Hematopoietic multipotent progenitor cell treated with erythropoietin and hydrocortisone succinate and interleukin-3 and kit ligand, for 6 days (in vitro differentiated cells): ENCODE measurements at places on chromosomes 6 and 20.

- DNase-seq = no peak
Observed at GRCh38 chr6:30776390-30777154, 32.2 kb upstream of the IER3 start.

GRCh38 chr20:37267667-37268313, 6.2 kb upstream of the GHRH start:
- no peak for DNase-seq

- no peak for DNase-seq
Observed at GRCh38 chr6:164167873-164168405, 753.4 kb downstream of the QKI start.

- DNase-seq = no peak
Observed at GRCh38 chr6:34630040-34630439, 66.5 kb downstream of the ILRUN start.

GRCh38 chr6:64376394-64376793, 740.8 kb downstream of the PHF3 start:
- DNase-seq = no peak

DNA sequence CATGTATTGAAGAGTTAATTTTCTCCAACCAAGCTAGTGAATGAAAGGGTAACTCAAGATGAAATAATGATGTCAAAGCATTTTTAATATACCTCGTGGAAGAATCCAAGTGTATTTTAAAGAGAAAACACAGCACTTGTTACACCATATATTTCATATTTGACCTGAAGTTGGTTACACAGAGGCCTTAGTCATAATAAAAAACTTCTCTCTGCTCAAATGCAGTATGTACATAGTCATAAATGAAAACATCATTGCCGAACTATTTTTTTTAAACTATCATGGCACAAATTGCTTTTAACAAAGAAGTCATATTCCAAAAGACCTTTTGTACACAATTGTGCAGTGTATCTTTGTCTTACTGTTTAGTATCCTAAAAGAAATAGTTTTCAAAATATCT, 43.0 kb downstream of the BACH2 start:
- no peak for DNase-seq

DNA sequence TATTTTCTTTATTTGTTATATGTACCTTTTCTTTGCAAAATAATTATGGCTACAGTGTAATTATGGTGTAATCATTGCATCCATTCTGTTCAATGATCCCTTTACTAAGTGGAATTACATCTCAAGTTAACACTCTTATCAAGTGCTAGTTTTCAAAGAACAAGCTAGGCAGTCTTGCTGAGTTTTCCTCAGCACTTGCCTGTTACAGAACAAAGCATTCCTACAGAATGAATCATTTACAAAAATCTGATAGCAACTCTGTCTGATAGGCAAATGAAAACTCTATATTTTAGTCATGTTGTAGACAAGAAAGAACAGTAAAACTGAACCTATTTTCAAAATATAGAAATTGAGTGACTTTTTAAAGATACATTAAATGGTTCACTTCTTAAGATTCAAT, 109.8 kb upstream of the POU3F2 start:
- no peak for DNase-seq

DNA sequence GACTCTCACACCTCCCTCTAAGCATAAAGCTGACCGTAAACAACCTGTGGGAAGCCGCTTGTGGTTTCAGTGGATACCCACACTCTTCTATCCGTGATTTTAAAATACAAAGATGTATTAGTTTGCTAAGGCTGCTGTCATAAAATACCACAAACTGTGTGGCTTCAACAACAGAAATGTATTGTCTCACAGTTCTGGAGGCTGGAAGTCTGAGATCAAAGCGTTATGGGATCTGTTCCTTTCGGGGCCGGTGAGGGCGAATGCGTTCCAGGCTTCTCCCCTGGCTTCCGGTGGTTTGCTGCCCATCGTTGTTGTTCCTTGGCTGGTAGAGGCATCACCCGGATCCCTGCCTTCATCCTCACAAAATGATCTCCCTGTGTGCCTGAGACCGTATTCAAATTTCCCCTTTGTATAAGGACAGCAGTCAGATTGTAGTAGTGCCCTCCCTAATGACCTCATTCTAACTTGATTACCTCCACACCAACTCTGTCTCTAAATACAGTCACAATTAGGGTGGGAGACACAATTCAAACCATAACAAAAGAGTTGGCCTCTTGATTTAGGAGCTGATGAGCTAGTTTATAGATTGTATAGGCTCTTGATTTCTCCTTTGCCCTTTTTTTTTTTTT, 210.6 kb upstream of the SOX4 start:
- DNase-seq = no peak

- DNase-seq = peak; percentile 31
Observed at GRCh38 chr20:62305149-62305764, 2.5 kb downstream of the ADRM1 start.

DNA sequence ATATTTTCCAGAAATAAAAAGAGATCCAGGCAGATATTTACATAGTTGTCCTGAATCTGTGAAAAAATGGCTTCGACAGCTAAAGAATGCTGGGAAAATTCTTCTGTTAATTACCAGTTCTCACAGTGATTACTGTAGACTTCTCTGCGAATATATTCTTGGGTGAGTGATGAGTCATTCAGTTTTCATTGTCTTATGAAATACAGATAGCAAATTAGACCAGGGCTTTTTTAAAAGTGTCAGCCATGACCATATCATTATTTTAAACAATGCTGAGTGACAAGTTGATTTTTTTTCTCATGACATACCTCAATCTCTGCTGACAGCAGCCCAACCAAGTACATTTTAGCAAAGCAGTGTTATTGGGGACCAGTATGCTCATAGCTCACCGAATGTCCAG, 32.8 kb downstream of the TSPYL4 start:
- DNase-seq = no peak

DNA sequence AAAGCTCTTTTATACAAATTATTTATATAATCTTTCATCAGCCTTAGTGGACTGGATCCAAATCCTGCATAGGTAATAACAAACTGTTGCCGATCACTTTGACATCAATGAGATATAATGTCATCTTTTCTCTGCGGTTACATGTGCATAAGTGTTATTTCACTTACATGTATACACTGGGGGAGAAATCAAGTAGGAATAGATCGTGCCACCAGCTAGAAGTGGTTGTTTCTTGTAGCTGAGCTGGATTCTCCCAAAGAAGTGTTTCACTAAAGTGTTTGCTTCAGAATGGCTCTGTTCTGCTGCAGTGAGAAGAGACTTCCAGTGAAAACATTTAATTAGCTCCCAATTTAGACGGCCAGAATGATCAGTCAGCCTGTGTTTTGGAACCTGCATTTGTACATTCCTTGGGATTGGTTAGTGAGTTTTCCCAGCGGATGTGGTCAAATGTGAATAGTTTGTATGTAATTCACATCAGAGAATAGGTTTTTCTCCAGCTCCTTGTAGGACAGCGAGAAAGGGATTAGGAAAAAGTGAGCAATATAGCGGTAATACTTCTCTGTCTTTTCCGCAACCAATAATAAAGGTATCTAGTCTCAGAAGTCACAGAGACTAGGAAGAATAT, 163.1 kb upstream of the CCN2 start:
- DNase-seq = no peak

- DNase-seq = no peak
Observed at GRCh38 chr6:43782764-43783513, 12.9 kb downstream of the VEGFA start.

DNA sequence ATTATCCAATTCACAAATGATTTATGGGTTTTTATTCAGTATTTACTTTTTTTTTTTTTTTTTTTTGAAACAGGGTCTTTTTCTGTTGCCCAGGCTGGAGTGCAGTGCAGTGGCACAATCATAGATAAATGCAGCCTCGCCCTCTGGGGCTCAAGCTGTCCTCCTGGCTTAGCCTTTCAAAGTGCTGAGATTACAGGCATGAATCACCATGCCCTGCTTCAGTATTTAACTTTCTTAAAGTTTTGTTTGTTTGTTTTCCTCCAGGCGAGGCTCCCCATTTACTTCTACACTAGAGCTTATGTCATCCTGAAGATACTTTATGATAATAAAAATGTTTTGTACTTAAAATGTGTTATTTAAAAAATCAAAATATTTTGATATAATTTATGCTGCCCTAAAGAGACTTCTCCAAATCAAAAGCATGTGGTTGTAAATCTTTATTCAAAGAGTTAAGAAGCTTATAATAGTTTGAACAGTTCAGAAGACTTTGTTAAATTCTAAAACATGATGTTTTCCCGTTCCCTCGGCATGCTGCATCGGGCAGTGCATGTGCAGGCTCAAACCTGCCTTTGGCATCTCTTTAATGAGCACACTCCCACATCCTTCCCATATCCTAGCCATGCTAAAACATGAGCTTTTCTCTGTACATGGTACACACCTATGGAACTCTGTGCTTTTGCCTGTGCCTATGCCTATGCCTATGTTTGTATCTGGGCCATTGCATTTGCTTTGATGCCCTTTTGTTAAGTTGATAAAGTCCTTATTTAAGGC, 11.0 kb downstream of the SMPDL3A start:
- no peak for DNase-seq

DNA sequence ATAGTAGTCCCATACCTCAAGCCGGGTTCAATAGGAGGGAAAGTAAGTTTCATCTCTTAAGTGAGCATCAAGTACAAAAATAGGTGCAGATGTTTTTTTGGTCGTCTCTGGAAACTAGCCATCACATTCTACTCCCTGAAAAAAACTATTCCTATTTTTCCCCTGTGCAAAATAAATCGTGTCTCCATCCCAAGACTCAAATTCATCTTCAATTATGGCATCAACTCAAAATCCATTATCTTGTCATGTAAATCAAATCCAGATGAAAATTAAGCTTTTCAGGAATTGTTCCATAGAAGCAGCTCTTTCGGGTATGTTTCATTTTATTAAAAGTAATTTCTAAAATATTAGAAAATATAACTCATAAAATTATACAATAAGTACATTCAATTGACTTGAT, 1368.4 kb downstream of the GRIK2 start:
- DNase-seq = no peak

GRCh38 chr20:23139524-23139923, 53.4 kb upstream of the CD93 start:
- DNase-seq = no peak

GRCh38 chr6:44624936-44625573, 237.5 kb downstream of the CDC5L start:
- no peak for DNase-seq

GRCh38 chr20:15991279-15991678, 582.0 kb downstream of the KIF16B start:
- DNase-seq = no peak

- DNase-seq = no peak
Observed at GRCh38 chr6:71887744-71888230, 1.4 kb downstream of the RIMS1 start.

DNA sequence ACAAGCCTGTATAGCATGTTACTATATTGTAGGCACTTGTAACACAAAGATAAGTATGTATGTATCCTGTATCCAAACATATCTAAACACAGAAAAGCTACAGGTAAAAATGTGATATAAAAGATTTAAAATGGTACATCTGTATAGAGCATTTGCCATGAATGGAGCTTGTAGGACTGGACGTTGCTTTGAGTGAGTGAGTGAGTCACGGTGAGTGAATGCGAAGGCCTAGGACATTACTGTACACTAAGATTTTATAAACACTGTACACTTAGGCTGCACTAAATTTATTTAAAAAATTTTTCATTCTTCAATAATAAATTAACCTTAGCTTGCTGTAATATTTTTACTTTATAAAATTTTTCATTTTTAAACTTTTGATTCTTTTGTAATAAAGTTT, 136.9 kb downstream of the NKAIN2 start:
- no peak for DNase-seq

- DNase-seq = no peak
Observed at GRCh38 chr20:63009988-63010769, 3.4 kb upstream of the BHLHE23 start.

DNA sequence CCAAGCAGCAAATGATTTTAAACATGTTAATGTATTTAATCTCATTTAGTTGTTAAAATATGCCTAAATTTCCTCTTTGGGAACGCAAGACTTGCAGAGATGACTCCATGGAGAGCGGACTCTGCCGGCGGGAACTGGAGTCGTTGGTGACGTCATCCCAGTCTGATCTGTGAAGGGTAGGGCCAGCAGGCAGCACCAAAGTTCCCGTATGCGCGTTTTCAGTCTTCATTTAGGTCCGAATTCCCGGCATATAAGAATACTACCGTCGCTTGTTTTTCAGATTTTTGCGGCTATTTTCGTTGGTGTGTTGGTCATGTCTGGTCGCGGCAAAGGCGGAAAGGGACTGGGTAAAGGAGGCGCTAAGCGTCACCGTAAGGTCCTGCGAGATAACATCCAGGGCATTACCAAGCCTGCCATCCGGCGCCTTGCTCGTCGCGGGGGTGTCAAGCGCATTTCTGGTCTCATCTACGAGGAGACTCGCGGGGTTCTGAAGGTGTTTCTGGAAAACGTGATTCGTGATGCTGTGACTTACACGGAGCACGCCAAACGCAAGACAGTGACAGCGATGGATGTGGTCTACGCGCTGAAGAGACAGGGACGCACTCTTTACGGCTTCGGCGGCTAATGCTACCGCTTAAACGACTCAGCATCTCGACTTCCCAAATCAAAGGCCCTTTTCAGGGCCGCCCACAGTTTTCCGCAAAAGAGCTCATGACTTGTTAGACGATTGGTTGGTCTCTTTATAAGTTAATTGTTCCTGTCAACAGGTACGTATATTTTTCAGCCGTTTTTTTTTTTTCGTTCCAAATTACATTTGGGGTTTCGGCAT, 117.3 kb downstream of the HFE start:
- DNase-seq = peak; percentile 99

- DNase-seq = peak; percentile 75
Observed at GRCh38 chr6:35487658-35488516, 9.0 kb downstream of the TEAD3 start.

DNA sequence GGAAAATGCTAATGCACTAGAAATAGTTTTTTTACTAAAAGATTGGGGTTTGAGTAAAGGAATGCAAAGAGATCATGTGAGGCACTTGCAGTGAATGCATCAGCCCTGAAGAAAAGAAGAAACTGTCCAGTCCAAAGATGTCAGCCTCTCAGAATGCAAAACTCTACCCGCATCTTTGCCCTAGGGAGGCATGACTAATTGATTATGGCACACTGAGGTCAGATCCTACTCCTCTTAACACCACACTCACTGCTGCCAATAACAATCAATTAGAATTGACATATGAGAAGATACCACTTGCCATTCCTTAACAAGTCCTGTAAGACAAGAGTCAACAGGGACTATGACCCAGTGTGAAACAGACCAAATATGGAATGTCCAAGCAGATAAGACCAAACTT, 262.3 kb upstream of the PLN start:
- DNase-seq = no peak

DNA sequence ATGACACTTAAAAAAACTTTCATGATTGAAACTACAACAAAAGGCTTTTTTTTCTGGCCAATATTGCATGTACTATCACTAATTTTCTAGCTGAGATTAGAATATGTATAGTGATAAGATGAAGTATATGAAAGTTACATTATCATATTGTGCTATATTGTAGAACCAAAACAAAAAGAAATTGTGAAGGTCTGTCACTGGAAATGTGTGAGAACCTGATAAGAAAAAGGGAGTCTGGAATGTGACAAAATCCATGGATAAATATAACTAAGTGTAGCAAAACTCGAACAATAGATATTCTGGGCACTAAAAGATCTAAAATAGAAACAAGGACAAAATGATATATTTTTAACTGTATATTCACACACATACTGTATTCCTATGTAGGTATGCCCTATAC, 36.7 kb upstream of the FAM135A start:
- no peak for DNase-seq

- no peak for DNase-seq
Observed at GRCh38 chr20:57330998-57331397, 1.4 kb downstream of the SPO11 start.

GRCh38 chr20:54355631-54356280, 119.6 kb upstream of the DOK5 start:
- DNase-seq = no peak
